ENCODE measurements at places on chromosomes 11 and 22. TPM values are rescaled to one million over a fixed set of nuclear protein-coding genes. Genes with fewer than 3 reads are reported as not detected.

GRCh38 chr11:124898263-124898680, 607 bp upstream of the ROBO4 start:
- no peak for DNase-seq

DNA sequence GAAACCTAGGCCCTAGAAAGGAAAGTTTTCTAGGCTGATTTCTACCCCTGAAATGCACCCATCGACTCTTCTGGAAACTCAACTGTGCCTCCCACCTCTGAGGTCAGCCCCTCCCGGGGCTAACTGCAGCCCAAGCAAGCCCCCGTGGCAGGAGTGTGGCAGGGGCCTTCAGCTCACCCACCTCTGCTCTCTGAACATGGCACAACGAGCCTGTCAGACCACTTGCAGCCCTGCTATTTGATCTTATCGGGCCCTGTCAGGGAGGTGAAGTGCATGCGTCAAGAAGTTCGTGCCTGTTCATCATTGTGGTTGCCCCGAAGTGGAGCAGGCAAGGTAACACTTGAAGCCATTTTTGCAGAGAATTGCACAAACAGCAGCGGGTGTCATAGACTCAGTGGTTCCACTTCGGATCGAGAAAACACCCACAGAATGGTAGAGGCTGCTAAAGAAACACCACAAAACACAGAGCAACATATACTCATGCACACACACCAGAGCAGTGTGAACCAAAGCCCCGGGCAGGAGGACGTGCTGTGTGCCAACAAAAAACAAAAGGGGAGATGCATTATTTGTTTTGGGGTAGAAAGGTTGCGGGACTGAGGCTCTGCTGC, 262.7 kb downstream of the ETS1 start:
- DNase-seq, result no peak

GRCh38 chr22:39237318-39238100, 7.3 kb downstream of the PDGFB start:
- no peak for DNase-seq

The CARNS1 gene
- total RNA-seq, result 1.1 TPM

The HSPB2 gene
- 0.61 TPM for total RNA-seq

The CYB5R2 gene
- 2.4 TPM for total RNA-seq

- DNase-seq, result no peak
These were observed 8.9 kb upstream of the TMEM9B start for GRCh38 chr11:8973121-8973520.

DNA sequence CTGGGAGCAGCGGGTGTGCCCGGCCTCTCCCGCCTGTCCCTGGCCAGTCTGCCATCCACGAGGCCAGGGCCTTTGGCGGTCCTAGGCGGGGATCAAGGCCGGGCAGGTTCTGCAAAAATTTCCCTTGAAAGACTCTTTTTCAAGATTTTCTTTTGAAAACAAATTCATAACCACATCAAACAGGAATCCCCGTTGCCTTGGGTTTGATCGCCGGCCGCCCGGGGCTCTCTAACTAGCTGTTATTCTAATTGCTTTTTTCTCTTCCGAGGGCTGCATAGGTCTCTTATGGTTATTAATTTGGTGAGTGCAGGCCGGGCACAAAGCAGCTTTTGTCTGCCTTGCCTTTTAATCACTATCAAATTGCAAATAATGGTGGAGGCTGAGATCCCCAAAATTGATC, 42.0 kb downstream of the CDKN1C start:
- DNase-seq, result no peak

GRCh38 chr11:125402435-125402834, 93.6 kb downstream of the FEZ1 start:
- no peak for DNase-seq

- no peak for DNase-seq
These were observed 181.4 kb downstream of the DBX1 start for GRCh38 chr11:19978668-19979518.

GRCh38 chr11:95503047-95503446, 272.0 kb upstream of the SESN3 start:
- no peak for DNase-seq

- no peak for DNase-seq
These were observed 14.4 kb downstream of the TIMP3 start for GRCh38 chr22:32815943-32816342.

The B3GAT3 gene
- total RNA-seq, result 24.1 TPM

DNA sequence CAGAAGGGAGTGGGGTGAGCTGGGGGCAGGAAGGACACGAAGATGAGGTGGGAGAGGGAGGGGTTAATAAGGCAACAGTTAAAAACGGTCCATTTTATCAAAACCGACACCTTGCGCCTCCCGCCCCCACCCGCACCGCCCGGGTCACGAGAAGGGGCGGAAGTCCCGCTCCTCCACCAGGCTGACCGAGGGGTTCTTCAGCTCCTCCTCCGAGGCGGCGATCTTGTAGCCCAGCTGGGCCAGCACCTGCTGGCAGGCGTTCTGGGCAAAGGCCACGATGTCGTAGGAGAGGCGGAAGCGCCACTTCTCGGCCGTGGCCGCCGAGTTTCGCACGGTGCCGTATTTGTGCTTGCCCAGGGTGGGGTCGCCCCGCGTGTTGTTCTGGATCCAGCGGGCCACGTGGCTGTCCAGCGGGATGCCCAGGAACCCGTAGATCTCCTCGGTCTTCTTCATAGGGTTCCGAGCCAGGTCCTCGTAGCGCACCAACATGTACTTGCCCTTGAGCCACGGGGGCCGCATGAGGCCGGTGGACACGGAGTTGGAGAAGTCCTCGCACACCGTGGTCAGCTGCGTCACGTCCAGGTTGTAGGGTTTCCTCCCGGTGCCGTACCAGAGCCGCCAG, 15.8 kb downstream of the CHST1 start:
- no peak for DNase-seq

The MYO18B gene
- 0.12 TPM for total RNA-seq

DNA sequence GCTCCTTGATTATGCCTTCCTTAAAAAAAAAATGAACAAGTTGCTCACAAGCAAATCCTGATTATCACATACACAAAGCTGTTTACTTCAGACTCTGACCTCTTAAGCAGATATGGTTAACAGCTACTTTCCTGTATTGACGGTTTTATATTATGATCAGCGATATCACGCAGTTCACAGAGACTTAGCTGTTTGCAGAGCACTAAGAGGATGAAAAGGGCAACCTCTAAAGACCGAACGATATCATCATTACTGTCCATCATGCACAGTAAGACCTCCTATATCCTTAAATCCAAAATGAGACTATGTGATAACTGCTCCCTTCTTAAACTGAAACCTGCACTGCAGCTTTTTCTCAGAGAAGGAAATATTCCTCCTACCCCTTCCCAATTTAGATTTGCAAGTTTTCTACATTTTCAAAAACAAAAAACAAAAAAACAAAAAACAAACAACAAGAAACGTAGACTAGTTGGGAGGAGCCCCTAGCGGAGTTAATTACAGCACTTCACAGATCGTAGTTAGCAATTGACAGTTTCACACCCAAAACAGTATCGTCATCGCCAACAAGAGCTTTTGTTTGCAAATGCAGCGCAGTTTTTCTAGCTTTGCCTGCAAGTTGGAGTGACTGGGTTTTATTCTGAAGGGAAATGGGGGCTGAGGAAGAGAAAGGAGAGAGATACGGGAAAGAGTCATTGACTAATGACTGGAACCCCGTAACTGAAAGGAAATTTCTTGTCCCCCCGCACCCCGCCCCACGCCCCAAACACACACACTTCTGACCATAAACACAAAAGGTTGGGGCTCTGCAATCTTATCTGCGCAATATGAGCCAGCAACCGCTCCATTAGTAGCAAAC, 1.2 kb downstream of the DDX6 start:
- DNase-seq, result no peak

DNA sequence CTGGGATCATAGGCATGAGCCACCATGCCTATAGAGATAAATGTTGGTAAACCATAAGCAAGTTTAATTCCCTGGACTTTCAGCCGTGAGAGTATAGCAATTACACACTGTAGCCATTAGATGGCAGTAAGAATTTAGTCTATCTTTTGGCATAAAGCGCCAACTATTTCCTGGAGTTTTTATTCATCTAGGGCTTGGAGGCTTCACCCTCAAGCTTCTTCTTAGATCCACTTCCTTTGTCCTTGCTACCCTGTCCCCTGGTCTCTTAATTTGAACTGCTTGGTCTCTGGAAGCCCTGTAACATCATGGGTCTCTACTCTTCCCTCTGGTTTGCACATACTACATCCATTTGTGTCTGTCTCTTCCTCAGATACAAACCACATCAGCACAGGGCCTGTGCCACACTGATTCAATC, 38.2 kb downstream of the OR10A6 start:
- DNase-seq, result no peak

The ESAM gene
- total RNA-seq, result 6.3 TPM

The CACNA1I gene
- total RNA-seq, result 0.04 TPM

- DNase-seq, result no peak
These were observed 14.2 kb upstream of the NTM start for GRCh38 chr11:131356206-131356605.

The ZC3H7B gene
- 20.9 TPM for total RNA-seq

GRCh38 chr11:60194511-60194910, 11.6 kb upstream of the MS4A6A start:
- DNase-seq, result no peak

DNA sequence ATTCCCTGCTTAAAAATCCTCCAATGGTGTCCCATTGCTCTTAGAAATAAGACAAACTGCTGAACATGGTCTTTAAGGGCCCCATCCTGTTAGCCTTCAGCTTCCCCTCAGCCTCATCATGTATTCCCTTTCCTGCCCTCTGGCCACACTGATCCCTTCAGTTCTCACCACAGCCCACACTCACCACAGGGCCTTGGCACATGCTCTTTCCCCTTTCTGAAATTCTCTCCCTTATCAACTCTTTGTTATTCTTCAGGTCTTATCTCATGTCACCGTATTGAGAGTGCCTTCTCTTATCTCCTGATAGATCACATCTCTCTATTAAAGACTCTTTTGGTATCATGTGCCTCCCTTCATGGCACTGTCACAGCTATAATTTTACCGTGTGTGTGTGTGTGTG, 167.8 kb upstream of the MPPED2 start:
- no peak for DNase-seq

The P4HA3 gene
- 0.94 TPM for total RNA-seq

DNA sequence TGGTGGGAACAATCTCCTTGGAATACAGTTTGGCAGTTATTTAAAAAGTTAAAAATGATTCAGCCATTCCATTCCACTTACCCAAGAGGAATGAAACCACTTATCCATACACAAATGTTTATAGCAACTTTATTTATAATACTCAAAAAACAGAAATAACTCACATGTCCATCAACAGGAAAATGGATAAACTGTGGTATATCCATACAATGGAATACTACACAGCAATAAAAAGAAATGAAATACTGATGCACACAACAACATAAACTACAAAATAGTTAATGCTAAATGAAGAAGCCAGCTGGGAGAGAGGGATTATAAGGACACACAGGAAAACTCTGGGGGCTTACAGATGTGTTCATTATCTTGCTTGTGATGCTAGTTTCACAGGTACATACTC, 64.7 kb downstream of the FCHSD2 start:
- no peak for DNase-seq

DNA sequence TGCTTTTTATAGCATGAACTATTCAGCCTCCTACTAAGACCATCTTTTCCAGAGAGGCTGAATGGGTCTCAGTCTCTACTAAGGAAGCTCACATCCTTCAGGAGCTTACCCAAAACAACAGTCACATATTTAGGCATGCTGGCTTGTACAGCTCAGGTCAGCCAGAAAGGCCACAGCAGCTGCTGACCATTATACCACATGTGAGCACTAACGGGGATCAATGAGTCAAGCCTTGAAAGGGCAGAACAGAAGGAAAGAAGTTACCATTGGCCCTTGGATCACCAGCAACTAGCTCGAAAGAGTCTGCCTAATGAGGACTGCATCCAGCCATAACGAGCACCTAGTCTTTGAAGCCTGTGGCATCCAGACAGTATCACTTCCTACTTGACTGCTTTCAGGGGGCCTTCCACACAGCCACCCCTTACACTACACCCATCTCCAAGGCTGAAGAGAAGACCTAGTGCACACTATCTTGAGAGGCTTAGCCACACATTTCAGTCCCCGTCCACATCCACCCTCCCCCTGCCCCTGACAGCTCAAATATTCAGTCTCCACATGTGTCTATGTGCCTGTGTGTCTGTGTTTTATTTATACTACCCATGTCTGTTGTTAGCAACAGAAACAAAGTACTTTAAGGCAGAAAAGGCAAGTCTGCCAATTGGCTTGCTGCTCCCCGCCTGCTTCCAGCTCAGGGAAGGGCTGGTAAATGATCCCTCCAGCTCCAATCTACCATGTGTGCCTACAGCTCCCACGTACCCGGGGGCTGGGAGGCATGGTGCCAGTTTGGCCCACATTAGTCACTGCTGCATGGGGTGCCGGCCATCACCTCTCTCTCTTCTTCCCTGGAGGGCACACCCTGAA, 95.5 kb downstream of the RPL27A start:
- DNase-seq, result no peak

DNA sequence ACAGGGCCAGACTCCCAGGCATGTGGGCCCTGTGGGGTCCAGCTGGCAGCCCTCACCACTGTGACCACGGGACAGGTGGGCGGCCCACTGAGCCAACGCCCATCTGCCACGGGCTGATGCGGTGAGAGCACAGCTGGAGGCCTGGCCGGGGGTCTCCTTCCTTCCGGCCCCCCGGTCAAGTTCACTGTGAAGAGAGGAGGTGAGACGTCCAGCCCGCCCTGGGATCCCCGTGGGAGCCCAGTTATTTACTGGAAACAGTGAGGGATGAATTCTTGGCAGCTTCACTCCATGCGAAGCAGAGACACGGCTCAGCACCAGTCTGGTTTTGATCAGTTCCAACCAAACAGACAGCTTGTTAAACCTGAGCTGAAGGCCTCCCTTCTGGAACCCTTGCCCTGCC, 38.7 kb downstream of the WNT11 start:
- no peak for DNase-seq

DNA sequence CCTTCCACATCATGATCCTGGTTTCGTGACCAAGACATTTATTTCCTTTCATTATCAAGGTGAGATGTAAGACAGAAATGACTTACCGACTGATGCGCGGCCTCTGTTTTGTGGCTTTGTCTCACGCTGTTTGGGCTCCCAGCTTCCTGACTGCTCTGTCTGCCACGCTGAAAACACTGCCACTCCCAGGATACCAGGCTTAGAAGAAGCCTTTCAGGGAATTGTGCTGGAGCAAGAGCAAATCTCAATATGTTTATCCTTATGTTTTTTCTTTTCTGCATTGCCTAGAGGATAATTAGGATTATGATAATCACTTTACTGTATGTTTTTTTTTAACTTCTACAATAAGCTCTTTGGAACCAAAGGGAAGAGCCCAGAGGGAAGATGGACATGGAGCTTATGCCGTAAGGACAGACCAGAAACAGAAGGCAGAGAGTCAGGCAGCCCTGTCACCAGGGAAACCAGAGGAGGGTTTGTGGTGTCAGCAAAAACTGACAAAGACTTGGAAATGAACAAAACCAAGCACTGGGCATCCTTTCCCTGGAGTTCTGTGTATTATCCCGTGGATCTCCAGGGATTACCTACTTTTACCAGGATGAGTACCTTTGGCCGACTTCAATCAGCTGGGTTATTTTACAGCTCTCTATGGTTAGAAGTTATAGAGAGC, 68.2 kb upstream of the ISX start:
- no peak for DNase-seq

DNA sequence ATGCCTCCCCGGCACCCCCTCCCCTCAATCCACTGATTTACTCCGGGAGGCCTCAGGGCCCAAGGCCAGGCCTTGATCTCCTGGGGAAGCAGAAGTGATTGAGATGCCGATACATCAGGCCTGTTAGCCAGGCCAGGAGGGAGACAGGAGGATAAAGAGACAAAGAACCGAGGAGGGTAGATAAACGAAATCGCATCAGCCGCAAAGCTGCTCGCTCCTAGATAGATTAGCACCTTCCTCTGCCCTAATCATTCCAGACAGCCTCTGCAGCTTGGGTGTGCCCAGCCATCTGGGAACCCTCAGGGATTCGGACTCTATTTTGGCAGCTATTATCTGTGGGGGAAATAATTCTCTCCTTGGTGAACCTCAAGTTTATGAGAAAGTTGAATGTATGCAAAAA, 121.2 kb downstream of the ABTB2 start:
- no peak for DNase-seq
